M059J (cell line): ENCODE measurements at places on chromosomes 1 and 21. TPM values are rescaled to one million over a fixed set of nuclear protein-coding genes. Genes with fewer than 3 reads are reported as not detected.
A peak's percentile ranks its signal among the peaks of the same experiment; 100 is the strongest.

DNA sequence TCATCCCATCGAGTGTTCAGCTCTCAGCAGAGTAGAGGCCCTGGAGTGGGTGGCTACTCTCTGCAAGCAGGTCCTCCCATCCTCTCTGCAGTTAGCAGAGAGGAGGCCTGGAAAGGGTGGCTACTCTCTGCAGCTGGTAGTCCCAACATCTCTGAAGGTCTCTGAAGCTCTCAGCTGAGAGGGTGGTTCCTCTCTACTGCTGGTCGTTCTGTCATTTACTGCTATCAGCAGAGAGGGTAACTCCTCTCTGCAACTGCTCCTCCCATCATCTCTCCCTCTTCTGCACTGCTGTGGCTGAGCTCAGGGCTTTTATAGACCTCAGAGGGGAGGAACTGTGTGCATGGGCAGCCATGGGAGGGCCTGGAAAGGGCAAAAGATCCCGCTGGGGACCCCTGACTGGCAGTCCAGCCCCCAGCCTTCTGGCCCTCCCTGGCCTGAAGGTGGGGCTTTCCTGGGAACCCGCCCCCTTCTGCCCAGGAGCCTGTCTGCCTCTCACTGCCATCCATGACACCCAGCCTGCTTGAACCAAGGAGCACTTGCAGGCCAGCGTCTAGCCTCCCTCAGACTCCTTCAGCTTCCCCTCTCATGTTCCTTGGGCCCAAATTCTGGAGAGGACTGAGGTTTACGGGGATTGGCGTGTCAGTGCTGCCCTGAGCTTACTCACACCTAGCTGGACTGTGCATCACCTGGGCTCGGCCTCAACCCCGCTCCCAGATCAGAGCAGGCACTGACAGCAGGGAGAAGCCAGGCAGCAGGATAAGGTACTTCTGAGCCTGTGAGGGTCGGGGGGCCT is 898.3 kb upstream of the NEGR1 start:
- DNase-seq, result no peak

DNA sequence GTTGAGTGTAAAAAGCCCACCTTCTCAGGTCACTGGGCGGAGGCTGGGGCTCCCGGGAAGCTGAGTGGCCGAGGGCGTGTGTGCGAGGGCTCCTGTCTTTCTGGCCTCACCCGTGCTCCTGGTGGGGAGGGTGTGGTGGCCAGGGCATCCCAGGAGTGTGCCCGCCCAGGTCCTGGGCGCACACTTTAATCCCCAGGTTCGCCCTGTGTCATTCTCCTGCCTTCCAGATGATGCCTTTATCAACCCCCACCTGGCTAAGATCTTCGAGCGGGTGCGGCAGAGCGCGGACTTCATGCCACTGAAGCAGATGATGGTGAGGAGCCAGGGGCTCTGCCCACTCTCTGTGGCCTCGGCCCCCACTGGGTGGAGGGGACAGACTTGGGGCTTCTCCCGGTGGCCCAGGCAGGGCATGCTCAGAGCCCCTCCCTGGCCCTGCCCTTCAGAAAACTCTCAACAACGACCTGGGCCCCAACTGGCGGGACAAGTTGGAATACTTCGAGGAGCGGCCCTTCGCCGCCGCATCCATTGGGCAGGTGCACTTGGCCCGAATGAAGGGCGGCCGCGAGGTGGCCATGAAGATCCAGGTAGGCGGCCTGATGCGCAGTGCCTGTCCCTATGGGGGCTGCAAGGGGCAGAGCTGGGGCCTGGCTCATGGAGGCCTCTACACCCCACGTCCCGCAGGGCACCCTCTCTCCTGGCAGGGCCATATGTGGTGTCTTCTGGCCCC is 42.5 kb downstream of the COQ8A start:
- DNase-seq, result no peak

- DNase-seq, result peak; percentile 100
Measured at GRCh38 chr1:89890085-89890752, 69.4 kb downstream of the LRRC8D start.

The DIO1 gene
- total RNA-seq, result not detected in 2 replicates
